Breast epithelium (tissue), 4 donors: ENCODE measurements at places on chromosomes 7 and 10. TPM values are rescaled to one million over a fixed set of nuclear protein-coding genes. Genes with fewer than 3 reads are reported as not detected.

Gene HABP2
- 0.66 TPM for total RNA-seq

DNA sequence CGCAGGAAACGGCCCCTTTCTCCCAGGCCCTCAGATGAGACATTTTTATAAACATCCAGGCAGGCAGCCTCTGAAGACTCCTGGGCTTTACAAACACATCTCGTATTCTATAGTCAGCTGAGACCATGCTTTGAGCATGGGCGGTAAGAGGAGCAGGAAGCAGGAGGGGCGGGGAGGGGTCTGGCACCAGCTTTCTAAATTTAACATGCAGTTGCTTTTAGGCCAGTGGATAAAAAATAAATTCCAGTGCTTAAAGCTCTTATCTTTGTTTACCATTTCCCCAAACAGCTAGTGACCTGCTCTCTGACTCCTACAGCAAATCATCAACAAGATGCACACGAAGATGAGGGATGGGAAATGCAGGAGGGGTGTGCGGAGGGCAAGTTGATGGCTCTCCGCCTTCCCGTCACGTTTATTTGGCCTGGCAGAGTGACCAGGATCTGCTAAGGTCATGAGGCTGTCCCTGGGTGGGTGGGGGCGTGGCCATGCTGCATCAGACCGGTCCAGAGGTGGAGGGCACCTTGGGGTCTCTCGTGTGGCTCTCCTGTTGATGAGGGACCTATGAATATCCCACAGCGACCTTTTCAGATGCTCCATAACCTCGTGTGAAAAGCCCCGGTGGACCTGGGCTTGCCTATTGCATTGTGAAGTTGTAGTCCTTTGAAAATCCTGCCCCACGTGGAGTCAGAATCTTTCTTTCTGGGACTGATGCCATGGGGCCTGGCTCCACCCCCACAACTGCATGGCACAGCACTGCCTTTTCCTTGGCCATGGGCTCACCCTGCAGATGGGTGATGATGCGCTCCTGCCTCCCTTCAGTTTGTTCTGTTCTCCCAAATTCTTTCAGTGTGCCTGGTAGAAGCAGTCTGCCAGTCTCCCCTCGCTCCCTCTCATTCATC, 67.5 kb downstream of the PARP12 start:
- no peak overlapping the region for H3K4me3 ChIP-seq
- H3K36me3 ChIP-seq, result no peaks in the 10 kb centered on the region
- no peaks in the 10 kb centered on the region for H3K27me3 ChIP-seq
- H3K27ac ChIP-seq, result no peak overlapping the region

Gene CDCA7L
- total RNA-seq, result 11.2 TPM

Gene RET
- total RNA-seq, result 1.8 TPM

GRCh38 chr7:2621948-2622640, 9.7 kb upstream of the TTYH3 start:
- H3K4me3 ChIP-seq, result no peak overlapping the region
- DNase-seq, result no peak
- no peaks in the 10 kb centered on the region for H3K27me3 ChIP-seq
- H3K4me1 ChIP-seq, result no peaks in the 10 kb centered on the region
- no peaks in the 10 kb centered on the region for H3K36me3 ChIP-seq
- H3K27ac ChIP-seq, result no peak overlapping the region

DNA sequence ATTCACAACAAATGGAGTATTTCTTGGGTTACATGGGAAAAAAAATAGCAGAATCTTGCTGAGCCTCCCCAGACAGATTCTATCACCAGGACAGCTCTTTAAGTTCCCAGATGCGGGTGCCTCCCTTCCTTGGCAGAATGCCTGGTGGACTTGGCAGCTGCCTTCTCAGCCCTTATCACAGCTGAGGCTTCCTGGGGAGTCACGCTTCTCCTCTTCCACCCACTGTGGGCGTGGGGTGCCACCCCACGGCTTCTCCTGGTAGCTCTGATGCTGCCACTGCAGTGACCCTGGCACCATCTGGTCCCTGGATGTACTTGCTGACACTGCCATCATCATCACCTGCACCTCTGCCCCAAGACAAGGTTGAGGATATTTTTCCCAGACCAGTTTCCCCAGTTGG, 16.2 kb upstream of the NME8 start:
- H3K4me3 ChIP-seq, result no peak overlapping the region
- no peak overlapping the region for H3K27ac ChIP-seq
- no peaks in the 10 kb centered on the region for H3K36me3 ChIP-seq
- no peaks in the 10 kb centered on the region for H3K4me1 ChIP-seq
- peaks cover 4% of the 10 kb centered on the region for H3K27me3 ChIP-seq
- peak; percentile 32 for DNase-seq

GRCh38 chr7:73615886-73616285, 8.4 kb downstream of the MLXIPL start:
- no peaks in the 10 kb centered on the region for H3K27me3 ChIP-seq
- H3K36me3 ChIP-seq, result no peaks in the 10 kb centered on the region
- no peak overlapping the region for H3K4me3 ChIP-seq
- H3K27ac ChIP-seq, result no peak overlapping the region
- DNase-seq, result no peak
- H3K4me1 ChIP-seq, result no peaks in the 10 kb centered on the region
